ENCODE measurements at places on chromosomes 13 and 19. TPM values are rescaled to one million over a fixed set of nuclear protein-coding genes. Genes with fewer than 3 reads are reported as not detected.

DNA sequence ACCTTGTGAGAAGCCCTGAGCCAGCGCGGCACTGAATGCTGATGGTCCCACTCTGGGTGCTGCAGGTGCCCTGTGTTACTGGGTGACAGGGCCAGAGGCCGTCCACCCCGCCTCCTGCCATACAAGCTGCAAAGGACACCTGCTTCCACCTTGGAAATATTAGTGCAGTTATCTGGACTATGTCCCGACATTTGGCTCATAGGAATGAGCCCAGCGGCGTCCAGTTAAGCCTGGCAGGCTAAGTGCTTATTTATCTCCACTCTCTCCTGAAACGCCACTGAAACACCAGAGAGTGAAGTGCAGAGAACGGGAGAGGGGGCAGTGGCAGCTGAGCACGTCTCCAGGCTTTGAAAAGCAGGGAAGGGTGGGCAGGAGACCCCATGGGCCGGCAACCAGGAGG is 145.8 kb downstream of the KDM4B start:
- DNase-seq = no peak

DNA sequence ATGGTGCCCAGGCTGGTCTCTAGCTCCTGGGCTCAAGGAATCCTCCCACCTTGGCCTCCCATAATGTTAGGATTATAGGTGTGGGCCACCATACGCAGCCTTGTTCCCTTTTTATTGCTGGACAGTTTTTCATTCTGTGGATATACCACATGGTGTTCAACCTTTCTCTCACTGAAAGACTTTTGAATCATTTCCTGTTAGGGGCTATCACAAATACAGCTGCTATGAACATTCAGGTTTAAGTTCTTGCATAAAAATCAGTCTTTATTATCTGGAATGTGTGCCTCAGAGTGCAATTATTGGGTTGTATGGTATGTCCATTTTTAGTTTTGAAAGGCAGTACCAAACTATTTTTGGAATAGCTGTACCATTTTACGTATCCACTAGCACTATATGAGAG is 647.2 kb downstream of the LIG4 start:
- DNase-seq = no peak

DNA sequence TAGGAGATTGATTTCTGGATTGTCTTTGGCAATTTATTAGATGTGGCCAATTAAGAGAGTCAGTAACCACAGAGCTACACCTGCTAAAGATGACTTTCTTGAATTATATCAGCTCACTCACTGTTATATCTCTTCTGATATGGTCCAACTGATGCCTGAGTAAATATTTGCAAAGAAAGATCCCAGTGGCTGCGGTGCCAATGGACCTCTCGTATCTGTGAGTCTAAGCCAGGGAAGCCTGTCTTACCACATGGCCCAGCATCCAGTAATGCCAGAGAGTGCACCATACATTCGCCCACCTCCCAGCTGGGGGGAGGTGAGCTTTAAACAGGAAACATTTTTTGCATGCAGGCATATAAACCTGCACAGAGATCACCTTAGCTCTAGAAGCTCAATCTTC is 82.7 kb upstream of the SLC15A1 start:
- DNase-seq = no peak

GRCh38 chr19:47305309-47305751 is 4.3 kb upstream of the C5AR1 start:
- DNase-seq = peak; percentile 88

DNA sequence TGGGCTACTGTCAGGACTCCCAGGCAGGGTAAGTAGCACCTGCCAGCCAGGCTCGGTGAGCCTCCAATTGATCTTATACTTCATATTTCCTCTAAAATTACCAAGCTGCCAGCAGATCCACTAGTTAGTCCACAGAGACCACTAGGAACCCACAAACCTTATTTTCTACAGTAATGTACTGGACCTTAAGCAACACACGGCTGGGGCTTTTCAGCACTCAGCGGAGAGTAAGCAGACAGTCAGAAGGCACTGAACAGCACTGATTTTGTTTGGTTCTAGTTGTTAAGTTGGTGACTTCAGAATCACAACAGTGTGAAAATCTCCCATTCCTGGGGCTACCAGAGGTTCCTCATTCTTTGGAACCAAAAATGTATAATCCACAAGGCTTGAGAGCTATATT is 56.1 kb downstream of the MRPL57 start:
- no peak for DNase-seq

DNA sequence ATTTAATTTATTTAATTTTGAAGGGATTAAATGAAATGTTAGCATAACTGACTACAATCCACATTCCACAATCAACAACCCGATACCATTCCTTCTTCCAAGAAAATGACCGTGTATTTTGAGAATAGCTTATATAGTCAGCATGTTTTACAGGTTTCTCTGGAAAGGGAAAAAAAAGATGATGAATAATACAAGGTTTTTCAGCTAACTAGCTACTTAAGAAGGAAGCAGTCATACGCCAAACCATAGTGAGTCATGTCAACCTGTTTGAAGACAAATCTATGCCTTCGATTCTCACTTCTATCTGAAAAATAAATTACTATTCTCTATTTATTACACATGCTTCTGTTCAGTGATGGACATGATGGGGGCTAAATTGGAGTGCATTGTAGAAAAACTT is 258.6 kb downstream of the EFNB2 start:
- peak; percentile 57 for DNase-seq

DNA sequence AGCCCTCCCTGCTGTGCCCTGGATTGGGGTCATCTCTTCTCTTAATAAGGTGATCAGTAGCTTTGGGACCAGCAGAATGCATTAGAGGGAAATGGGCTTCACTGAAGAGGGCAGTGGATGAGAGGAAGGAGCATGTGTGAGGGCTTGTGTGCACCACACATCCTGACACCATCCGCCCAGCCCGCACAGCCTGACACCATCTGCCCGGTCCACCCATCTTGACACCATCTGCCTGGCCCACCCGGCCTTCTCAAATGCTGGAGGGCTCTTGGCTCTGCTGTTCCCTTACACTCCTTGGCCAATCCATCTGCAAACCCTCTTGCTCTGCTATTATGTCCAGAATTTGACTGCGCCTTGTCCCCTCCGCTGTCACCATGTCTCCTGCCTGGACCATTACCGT is 41.8 kb downstream of the BICRA start:
- no peak for DNase-seq

GRCh38 chr19:33649627-33650305 is 28.0 kb downstream of the CHST8 start:
- DNase-seq = no peak

DNA sequence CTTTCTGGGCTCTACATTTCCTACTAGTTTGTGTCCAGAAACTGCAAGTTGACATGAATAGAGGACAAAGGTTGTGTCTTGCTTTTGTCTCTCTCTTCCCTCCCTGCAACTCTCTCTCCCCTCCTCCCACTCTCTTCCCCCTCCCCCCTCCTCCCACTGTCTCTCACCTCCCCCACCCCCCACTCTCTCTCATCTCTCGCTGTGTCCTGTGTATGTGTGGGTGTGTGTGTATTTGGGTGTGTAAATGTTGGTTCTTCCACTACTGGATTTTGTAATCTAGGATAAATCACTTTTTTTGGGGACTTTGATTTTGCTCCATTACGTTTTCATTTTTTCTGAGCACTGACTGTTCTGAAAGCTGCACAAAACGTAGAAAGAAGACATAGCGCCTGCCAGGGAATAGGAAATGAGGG is 48.4 kb downstream of the AKAP11 start:
- DNase-seq = no peak

DNA sequence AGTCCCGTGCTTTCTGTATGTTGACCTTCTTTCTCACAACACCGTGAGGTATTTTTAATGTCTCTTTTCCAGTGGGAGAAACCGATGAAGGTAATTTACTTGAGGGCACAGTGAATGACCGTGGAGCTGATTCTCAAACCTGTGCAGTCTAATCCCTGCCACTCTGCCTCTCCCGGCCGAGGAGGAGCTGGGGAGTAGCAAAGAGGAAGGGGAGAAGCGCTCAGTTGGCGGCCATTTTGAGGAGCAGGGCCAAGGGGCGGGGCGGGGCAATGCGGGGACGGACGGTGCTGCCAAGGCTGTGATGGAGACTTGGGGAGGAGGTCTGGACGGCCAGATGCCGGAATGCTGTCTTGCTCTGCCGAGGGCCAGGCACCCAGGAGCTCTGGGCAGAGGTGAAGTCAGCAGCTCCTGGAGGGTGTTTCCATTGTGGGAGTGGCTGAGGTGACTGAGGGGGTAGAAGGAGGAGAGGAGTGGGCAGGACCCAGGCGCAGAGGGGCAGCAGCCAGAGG is 12.4 kb upstream of the RANBP3 start:
- DNase-seq = no peak

- DNase-seq = no peak
Measured at GRCh38 chr19:15337202-15337601, 4.9 kb upstream of the BRD4 start.

DNA sequence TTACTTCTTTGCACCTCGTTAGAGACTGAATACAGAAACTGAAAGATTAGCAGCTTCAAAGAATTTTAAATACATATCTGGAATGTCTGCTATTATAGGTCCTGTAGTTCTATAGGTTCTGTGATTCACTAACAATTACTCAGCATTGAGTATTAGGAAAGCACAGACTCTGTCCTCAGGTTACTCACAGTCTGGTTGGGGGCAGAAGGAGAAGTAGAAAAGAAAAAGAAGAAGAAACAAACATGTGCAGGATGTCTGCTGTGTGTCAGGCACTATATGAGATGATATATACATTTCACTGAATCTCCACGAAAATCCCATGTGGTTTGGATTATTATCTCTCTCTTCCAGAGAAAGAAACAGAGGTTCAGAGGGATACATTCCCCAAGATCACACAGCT is 40.1 kb downstream of the SERTM1 start:
- DNase-seq = no peak

DNA sequence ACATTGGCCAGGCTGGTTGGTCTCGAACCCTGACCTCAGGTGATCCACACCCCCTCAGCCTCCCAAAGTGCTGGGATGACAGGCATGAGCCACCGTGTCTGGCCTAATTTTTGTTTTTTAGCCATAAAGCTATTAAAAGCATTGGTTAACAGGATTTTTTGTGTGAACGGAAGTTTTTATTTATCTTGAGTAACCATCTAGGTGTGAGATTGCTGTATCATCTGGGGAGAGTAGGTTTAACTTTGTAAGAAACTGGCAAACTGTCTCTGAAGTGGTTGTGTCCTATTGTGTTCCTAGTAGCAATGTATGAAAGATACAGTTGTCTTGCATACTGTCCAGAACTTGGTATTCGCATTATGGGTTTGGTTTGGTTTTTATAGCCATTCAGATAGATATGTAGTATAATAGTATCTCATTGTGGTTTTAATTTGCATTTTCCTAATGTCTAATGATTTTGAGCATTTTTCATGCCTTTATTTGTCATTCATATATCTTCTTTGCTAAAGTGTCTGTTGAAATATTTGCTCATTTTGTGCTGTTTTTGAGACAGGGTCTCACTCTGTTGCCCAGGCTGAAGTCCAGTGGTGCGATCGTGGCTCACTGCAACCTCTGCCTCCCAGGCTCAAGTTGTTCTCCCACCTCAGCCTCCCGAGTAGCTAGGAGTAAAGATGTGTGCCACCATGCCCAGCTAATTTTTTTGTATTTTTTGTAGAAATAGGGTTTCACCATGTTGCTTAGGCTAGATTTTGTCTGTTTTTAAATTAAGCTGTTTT is 13.5 kb upstream of the PLEKHF1 start:
- no peak for DNase-seq

- DNase-seq = peak; percentile 11
Measured at GRCh38 chr13:37621811-37622361, 23.3 kb upstream of the POSTN start.

Gene MBD3L2
- not detected for total RNA-seq

GRCh38 chr19:7509625-7510024 is 6.3 kb upstream of the ZNF358 start:
- DNase-seq = no peak

Gene HNRNPA1L2
- total RNA-seq = 4.5 TPM

Gene POU4F1
- total RNA-seq = not detected

GRCh38 chr19:57240311-57241090 is at the start of gene ZNF805:
ZNF805 (plus strand) TSS chr19:57240632; CDS start chr19:57240892, 260 bp downstream.
- peak; percentile 89 for DNase-seq

- DNase-seq = peak; percentile 76
Measured at GRCh38 chr13:45047394-45048310, 58.3 kb downstream of the GPALPP1 start.

DNA sequence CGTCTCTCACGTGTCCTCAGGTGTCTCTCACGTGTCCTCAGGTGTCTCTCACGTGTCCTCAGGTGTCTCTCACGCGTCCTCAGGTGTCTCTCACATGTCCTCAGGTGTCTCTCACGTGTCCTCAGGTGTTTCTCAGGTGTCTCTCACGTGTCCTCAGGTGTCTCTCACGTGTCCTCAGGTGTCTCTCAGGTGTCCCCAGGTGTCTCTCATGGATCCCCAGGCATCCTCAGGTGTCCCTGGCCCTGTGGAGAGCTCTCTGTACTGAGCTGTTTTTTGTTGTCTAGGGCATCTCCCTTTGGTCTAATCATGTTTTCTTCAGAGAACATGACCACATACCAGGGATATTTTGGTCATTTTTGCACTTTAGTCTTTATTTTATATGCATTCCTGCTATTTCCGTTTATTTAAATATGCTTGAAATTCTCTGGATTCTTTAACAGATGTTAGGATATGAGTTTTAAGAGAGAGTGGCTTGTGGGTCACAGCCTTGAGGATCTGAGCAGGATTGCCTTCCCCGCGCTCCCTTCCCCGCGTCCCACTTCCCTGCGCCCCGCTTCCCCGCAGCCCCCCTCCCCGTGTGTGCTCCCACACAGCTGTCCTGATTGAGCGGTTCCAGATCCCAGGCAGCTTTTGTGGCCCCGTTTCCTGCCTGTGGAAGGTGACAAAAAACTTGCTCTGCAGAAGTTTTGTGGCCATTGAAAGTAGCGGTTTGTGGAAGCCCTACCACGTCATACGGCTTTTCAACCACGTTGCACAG is 31.9 kb downstream of the ATP4B start:
- no peak for DNase-seq

Gene ZNF709
- 5.2 TPM for total RNA-seq

- DNase-seq = peak; percentile 30
Measured at GRCh38 chr19:31140717-31141116, 208.5 kb downstream of the TSHZ3 start.

Gene SIGLEC7
- not detected for total RNA-seq

Gene ZNF331
- total RNA-seq = 4.0 TPM
